Calu3 (cell line): ENCODE measurements at places on chromosomes 1 and 21. TPM values are rescaled to one million over a fixed set of nuclear protein-coding genes. Genes with fewer than 3 reads are reported as not detected.

DNA sequence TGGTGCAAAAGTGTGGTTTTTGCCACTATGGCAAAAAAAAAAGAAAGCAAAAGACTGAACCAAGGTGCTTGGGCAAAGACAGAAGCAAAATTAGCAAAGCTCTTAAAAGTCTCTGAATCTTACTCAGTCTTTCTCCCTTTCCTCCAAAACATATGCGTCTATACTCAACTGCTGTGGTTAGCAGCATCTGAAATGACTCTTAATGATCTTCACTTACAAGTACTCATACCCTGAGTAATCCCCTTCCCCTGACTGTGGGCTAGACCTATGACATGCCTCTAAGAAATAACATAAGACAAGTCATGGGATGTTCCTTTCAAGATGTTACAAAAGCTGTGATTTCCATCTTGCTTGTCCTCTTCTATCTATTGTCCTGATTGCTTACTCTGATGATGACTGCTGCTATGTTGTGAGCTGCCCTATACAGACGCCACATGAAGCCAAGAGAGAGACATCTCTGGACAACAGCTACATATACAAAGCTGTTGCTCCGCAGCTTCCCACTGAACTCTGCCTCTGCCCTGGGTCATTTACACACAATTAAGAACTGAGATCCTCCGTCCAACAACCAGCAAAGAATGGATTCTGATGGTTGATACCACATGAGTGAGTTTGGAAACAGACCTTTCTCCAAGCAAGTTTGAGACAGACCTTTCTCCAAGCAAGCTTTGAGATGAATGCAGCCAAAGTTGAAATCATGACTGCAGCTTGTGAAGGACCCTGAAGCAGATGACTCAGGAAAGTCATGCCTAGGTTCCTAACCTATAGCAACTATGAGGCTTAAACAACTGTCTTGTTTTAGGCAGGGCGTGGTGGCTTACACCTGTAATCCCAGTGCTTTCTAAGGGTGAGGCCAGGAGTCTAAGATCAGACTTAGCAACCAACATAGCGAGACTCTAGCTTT lies 55.2 kb downstream of the PUM1 start:
- H3K4me3 ChIP-seq: no peak overlapping the region
- no peaks in the 10 kb centered on the region for H3K27me3 ChIP-seq
- H3K4me1 ChIP-seq: peaks cover 51% of the 10 kb centered on the region
- DNase-seq: no peak
- H3K27ac ChIP-seq: no peak overlapping the region
- H3K36me3 ChIP-seq: peaks cover 35% of the 10 kb centered on the region

DNA sequence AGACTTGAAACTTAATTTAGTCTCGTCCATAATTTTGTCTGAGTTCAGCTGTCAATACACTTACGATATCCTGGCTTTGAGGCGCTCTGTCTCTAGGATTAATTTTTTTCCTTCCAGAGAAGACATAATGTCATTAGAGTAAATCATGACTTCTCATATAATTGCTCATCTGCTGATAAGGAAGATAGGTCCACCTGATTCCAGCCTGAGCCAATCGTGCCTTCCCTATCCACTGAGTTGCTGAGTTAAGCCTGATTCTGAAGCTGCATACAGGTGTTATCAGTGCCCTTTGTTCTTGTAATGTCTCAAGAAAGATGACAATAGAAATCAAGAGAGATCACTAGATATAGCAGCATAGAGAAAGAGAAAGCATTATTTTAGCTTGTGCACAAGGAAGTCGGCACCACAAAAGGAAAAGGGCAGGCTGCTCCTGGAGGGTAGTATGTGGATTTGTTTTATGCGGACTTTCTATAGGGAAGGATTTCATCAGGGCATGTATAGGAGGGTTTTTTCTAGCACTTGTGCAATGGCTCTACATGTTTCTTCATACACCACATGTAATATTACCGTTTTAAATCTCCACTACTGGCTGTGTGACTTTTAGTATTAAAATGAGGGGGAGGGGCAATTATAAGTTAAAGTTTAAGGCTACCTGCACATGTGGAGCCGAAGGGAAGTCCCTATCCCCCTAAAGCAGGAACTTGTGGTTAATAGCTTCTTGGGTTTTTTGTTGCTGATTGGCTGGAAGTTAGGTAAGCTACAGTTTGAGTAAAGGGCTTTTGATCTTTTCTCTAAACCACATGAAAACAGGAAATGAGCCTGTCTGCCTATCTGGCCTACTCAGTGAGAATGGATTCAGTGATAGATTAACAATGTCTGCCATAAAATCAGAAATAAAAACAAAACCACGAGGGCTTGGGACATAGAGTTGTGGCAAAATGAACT lies 133.4 kb downstream of the PLPPR5 start:
- no peaks in the 10 kb centered on the region for H3K4me1 ChIP-seq
- H3K27ac ChIP-seq: no peak overlapping the region
- no peak overlapping the region for H3K4me3 ChIP-seq
- no peaks in the 10 kb centered on the region for H3K27me3 ChIP-seq

DNA sequence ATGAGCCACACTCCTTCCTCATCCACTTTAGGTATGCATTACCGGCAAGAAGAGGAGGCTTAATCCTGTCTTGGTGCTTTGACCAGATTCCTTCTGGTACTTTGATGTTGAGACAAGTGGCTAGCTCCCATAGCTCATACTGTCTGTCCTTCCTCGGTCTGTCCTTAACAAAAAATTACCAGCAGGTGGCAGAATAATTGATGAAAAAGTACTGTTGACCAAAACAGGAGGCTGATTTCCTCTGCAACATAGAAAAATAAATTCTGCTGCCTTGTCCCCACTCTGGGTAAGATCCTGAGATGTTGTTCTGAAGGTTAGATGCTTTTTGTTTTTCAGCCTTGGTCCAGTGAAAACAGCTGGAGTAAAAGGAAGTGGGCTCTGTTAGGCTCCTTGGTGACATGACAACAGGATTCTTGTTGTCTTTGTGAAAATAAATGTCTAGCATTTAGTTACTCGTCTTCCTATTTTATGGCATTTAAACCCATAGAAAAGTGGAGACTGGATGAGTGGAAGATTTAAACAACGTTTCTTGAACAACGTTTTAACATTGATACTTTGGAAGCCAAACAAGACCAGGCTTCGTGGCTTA lies 11.2 kb upstream of the HJV start:
- H3K36me3 ChIP-seq: peaks cover 31% of the 10 kb centered on the region
- H3K27ac ChIP-seq: no peak overlapping the region
- peaks cover 29% of the 10 kb centered on the region for H3K4me1 ChIP-seq
- no peak overlapping the region for H3K4me3 ChIP-seq
- no peaks in the 10 kb centered on the region for H3K27me3 ChIP-seq

GRCh38 chr1:92992877-92993276 lies 31.6 kb upstream of the DIPK1A start:
- no peaks in the 10 kb centered on the region for H3K27me3 ChIP-seq
- no peak for DNase-seq
- no peak overlapping the region for H3K4me3 ChIP-seq
- peaks cover 19% of the 10 kb centered on the region for H3K4me1 ChIP-seq

GRCh38 chr1:8523666-8524206 lies 205.8 kb downstream of the SLC45A1 start:
- H3K4me1 ChIP-seq: peaks cover 37% of the 10 kb centered on the region
- DNase-seq: no peak
- H3K4me3 ChIP-seq: no peak overlapping the region
- no peak overlapping the region for H3K27ac ChIP-seq
- H3K36me3 ChIP-seq: no peaks in the 10 kb centered on the region

The BCAN gene
- total RNA-seq: not detected in 2 replicates
